ENCODE measurements at places on chromosomes 16 and 17.

GRCh38 chr17:20896153-20896649, 146.6 kb downstream of the USP22 start:
- DNase-seq = peak; percentile 28

DNA sequence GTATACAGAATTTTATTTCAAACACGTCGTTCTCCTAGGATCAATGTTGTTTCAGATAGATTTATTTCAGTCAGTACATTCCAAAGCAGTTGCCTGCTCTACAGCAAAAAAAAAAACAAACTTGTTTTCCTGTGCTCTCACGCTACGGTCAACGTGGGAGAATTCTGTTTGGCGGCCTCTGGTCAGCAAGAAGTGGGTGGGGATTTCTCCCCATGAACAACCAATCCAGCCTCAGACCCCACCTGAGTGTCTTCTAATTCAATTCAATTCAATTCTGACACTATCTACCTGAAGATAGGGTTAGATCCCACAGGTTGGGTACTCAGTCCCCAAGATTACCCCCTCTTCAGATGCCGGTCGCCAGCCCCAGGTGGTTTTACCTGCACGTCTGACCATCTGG, 22.1 kb downstream of the C17orf58 start:
- no peak for DNase-seq

GRCh38 chr17:78963378-78963777, 16.3 kb downstream of the LGALS3BP start:
- no peak for DNase-seq

- DNase-seq = peak; percentile 23
Measured at GRCh38 chr17:53516636-53517035, 306.1 kb upstream of the KIF2B start.

GRCh38 chr17:60506312-60506711, 19.7 kb downstream of the APPBP2 start:
- DNase-seq = peak; percentile 42

DNA sequence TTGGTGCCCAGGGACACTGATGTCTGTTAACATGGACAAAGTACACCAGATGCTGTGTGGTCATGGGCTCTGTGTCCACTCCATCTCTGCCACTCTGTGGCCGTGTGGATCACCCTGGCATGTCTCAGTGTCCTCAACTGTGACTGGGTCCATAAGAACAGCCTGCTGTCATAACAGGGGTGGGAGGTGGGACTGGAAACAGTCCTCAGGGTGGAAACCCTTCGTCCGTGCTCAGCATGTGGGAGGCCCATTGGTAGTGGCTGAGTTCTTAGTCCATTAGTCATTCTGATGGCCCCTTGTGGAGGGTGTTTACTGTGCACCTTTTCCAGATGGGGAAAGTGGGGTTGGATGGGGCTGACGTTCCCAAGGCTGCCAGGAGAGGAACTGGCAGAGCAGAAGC, 12.8 kb downstream of the FLYWCH2 start:
- DNase-seq = no peak

DNA sequence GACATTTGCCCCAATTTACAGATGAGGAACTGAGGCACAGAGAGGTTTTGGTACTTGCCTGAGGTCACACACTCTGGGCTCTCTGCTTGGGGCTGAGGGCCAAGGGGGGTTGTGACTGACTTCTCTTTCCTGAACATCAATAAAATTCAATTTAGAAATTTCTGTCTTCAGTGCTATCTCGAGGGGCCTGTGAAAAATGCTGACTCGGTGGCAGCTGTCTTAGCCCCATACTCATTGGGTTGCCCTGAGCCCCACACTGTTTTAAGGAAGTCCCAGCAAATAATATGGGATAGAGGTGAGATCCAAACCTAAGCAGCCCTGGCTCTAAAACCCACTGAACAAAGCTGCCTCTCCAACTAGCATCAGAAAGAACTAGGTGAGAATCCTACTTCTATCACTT, 7.0 kb upstream of the BRCA1 start:
- DNase-seq = no peak

GRCh38 chr16:57020651-57021050, 31.3 kb downstream of the NLRC5 start:
- no peak for DNase-seq

Measured in A673 (cell line).